Ascending aorta (tissue), 2 donors: ENCODE measurements at places on chromosomes 16 and 17.

- peak; percentile 21 for DNase-seq
These were observed 1.5 kb upstream of the GSE1 start for GRCh38 chr16:85611444-85612190.

DNA sequence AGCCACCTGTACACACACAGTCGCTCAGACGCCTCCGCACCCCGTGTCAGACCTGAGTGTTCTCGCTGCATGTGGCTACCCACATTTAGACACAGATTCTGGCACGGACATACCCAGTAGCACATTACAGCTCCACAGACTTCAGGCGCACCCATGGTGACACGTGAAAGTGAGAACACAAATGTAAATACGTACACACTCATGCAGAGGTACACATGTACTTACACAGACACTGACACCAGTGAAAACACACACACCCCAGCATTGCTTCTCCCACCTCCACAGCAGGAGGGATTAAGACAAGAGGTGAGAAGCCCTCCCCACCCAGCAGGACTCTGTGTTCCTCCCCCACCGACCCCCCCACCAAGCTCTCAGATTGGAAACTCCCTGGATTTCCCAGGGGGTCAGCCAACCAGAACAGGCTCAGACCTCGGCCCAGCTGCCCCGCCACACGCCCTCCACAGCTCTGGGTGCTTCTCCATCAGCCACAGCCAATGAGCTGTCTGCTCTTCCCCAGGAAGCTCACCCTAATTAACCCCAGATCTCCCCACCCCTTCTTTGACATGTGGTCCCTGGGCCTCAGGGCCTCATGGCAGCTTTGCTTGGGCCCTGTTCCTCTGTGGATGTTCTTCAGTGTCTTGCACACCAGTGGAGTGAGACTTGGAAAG, 5.3 kb upstream of the FOXN1 start:
- no peak for DNase-seq

DNA sequence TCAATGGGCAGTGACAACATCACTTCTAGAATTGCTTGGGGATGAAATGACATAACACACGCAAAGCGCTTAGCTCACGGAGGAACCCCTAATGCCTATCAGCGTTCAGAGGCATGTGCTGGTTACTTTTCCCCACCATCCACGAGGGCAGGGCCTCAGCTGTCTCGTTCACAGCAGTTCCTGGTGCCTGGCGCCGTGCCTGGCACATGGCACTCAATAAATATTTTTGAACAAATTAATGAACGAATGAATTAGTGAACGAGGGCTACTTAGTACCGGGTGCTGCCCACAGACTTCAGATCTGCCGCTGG, 14.1 kb upstream of the CIBAR2 start:
- DNase-seq, result no peak

DNA sequence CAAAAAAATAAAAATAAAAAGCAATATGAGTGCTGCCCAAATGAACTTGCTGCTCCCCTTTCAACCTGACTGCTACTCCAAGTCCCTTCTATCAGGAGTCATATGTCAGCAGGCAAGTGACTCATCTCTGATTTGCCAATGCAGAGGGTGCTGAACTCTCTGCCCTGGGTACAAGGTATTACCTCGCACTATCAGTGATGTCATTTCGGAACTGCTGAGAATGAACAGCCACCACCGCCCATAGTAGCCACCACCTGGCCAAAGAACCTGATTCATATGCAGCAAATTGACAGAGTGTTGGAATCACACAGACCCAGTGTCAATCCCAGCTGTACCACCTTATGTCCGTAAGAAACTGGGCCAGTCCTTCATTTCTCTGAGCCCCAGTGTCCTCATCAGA, 31.2 kb downstream of the LYRM9 start:
- no peak for DNase-seq

DNA sequence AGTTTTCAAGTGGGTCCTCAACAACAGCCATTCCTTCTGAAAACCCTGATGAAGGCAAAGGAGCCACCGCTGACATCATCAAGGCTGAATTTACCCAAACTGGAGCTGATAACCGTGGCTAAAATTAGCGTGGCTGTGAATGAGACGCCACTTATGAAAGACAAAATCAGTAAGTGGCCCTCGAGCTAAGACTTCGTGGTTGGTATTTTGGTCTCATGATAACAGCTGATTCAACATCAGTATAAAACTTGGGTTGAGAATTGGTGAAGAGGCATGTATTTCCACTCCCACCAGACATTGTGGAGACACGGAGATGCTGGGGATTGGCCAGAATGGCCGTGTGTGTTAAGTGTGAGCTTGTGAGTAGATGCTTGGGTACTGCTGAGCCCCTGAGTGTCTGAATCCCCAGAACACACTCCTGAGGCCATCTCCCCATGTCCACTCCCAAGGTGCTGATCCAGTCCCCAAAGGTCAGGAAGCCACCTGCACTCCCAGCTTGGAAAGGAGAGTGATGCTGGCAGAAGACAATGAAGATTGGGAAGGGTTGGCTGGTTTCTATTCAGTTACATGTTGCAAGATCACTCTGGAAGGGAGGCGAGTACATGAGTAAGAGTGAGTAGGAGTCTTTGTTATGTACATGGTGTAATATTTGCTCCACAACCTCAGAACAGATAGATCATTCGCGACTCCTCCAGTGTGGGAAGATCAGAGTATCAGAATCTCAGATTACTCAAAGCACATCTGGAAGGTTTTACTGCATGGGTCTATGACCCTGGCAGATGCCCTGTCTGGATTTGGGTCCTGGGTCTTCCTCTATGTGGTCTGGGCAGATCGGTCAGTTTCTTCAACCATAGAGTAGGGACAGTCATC, 207.7 kb downstream of the HS3ST3A1 start:
- DNase-seq, result no peak
